ENCODE measurements at places on chromosomes 4 and X.

- DNase-seq, result no peak
These were observed 93.6 kb downstream of the HHIP start for GRCh38 chr4:144739511-144740033.

DNA sequence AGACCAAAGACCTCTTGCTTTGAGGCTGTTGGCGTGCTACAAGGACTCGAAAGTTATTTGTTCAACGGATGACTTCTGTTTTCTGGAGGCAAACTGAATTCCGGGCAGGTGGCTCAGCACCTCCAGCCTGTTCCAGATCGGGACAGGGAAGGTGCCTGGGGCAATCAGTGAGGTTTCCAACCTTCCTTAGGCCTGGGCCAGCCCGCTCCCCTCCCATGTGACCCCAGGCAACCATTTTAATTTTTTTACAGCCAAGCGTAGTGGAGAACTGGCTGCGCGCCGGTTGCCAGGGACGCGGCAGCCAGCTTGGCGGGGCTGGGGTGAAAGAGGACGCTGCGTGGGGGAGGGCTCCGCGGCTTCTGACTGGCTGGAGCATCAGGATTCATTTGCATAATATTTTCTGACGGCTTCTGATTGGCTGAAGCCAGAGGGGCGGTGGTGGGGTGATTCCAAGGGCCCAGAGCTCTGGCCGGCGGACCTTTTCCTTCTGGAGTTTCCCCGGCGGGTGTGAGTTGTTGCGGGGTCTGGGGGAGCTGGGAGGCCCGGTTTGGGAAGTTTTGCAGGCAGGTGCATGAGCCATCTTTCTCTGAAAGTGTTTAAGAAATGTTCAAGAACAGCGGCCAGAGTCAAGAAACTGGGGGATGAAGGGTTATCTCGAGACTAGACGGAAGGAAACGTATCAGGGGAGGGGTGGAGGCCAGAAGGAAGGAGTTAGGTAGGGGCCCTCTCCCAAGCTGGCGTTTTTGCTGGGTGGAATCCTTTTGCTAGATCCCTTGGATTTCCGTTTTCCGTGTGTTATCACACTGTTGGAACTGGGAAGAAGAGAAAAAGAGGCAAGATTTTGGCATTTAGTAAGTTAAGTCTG, at the start of gene MID1IP1:
TSS of gene MID1IP1 (plus strand) at position 479 of the 865 bp plus-strand sequence. CDS start 3,488 bp downstream, outside the sequence.
- DNase-seq, result peak; percentile 92

- DNase-seq, result no peak
These were observed 1952.2 kb downstream of the PCDH7 start for GRCh38 chr4:32672359-32672758.

DNA sequence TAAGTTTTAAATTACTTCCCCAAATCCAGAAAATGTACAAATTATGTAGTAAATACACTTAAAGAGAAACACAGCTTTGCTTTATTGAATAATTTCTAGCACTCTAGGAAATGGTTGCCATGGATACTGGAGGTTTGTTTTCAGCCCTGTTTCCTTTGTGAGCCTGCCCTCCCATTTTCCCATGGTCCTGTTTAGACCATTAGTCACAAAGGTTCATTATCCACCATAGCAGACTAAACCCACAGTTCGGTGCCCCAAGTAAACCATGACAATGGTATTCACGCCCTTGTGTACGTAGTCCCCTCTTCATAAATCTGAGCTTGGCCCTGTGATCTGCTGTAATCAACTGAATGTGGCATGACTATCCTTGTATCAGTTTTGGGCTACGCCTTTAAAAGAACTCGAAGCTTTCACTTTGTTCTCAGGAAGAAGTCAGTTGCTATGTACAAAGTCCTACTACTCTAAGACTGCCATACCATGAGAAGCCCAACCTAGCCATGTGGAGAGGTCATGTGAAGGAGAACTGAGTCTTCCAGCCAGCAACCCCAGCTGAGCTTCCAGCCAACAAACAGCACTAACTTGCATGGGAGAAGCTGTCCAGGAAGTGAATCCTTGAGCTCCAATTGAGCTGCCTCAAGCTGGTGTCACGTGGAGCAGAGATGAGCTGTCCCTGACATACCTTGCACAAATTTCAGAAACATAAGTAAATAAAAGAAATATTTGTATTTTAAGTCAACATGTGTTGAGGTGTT, 300.4 kb downstream of the LDB2 start:
- DNase-seq, result peak; percentile 84

DNA sequence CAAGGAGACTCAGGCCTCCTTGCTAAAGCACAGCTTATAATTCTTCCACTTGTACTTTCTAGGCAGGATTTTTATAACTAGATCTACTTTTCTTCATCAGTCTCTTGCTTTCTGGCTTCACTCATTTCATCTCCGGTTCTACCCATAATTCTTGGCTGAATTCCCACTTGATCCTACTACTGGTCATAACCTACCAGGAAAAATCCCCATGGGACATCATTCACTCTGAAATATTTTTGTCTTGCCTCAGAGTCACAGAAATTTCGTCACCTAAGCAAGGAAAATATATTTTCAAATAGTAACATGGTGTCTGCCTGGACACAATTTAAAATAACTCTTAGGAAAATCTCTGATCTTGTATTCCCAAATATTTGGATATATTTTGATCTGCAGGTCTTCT, 122.3 kb downstream of the TEX13A start:
- DNase-seq, result peak; percentile 27

GRCh38 chrX:113793563-113793962, 790.3 kb upstream of the HTR2C start:
- no peak for DNase-seq

GRCh38 chr4:139297001-139297410, 4.3 kb upstream of the NAA15 start:
- DNase-seq, result no peak

DNA sequence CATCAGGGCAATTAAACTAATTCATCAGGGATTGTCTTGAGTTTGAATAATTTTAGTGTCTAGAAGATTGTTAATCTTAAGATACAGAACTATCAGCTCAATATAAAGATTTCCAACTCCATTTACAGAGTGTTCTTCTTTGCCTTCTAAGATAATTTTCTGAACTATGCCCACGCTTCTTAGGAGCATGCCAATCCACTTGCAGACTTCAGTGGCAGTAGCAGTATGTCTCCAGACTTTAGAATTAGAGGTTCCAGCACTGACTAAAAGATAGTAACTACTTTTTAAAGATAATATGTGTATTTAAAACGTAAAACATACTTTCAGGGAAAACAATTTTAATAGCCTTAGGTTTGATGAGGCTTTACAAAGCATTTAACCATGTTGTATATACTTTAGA, 34.2 kb upstream of the GALNT7 start:
- DNase-seq, result no peak

DNA sequence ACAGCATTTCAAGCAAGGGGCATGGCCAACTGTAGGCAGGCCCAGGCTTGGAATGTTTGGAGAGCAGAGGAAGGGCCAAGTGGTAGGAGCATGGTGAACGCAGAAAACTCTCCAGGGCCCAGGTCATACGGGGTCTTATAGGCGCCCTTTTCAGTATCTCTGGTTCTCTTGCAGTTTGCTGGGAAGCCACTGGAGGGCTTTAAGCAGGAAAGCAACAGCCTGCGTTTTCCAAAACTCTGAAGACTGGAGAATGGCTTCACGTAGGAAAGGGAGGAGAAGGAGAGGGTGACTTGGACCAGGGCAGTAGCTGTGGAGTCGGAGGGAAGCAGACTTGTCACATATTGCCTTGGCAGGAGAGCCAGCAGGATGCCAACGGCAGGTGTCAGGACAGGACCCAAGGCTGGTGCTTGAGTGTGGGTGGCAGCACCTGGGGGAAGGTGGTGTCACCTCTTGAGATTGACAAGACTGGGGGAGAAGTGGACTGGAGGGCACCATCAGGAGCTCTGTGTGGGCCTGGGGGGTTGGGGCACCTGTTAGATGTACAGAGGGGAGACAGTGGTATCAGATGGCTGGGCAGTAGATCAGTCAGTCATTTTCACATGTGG, 21.9 kb downstream of the TKTL1 start:
- DNase-seq, result peak; percentile 29

All from fibroblast of skin of back (primary cell).